HFFc6 (cell line): ENCODE measurements at places on chromosomes 16 and 17. TPM values are rescaled to one million over a fixed set of nuclear protein-coding genes. Genes with fewer than 3 reads are reported as not detected.
A peak's percentile ranks its signal among the peaks of the same experiment; 100 is the strongest.

DNA sequence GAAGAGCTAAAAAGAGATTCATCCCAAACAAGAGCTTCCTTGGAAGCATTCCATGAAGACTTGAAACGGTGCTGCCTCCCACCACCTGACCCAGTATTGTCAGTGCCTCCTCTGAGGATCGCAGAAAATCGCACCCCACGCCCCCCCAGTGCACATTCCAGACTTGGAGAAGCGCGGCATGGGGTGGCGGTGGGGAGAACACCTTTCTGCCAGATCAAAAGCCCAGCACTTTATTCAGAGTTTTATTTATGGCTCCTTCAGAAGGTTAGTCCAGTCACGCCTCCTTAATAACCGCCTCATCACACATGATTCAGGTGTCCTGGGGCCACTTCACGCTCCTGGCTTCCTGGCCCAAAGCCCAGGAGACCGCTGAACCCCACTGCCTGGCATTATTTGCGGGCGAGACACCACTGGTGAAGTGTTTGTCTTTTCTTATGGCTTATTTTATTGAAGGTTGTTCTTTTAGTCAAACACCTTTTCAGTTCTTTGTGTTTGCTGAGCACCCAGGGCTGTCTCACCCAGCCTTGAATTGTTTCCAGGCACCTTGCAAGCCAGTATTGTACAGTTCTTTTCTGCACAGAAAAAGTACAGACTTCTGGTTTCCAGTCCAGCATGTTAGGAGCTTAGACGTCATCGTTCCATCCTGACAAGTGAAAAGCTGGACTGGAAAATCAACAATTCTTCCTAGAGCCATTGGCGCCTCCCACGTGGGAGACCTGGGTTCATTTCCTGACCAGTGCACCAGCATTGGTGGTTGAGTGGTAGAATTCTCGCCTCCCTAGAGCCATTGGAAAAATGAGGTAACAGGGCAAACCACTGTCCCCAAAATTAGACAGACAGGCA lies 79.6 kb upstream of the CACNG5 start:
- no peak for DNase-seq
- H3K27ac ChIP-seq: no peak overlapping the region
- no peaks in the 10 kb centered on the region for H3K4me1 ChIP-seq
- H3K27me3 ChIP-seq: peaks cover 4% of the 10 kb centered on the region; the same call in 1 of the 2 replicates
- H3K4me3 ChIP-seq: no peak overlapping the region

- no peaks in the 10 kb centered on the region for H3K36me3 ChIP-seq
- H3K4me1 ChIP-seq: no peaks in the 10 kb centered on the region
- no peak overlapping the region for H3K4me3 ChIP-seq
- no peak overlapping the region for H3K27ac ChIP-seq
Measured at GRCh38 chr16:11396241-11397048, 51.2 kb downstream of the RMI2 start.

DNA sequence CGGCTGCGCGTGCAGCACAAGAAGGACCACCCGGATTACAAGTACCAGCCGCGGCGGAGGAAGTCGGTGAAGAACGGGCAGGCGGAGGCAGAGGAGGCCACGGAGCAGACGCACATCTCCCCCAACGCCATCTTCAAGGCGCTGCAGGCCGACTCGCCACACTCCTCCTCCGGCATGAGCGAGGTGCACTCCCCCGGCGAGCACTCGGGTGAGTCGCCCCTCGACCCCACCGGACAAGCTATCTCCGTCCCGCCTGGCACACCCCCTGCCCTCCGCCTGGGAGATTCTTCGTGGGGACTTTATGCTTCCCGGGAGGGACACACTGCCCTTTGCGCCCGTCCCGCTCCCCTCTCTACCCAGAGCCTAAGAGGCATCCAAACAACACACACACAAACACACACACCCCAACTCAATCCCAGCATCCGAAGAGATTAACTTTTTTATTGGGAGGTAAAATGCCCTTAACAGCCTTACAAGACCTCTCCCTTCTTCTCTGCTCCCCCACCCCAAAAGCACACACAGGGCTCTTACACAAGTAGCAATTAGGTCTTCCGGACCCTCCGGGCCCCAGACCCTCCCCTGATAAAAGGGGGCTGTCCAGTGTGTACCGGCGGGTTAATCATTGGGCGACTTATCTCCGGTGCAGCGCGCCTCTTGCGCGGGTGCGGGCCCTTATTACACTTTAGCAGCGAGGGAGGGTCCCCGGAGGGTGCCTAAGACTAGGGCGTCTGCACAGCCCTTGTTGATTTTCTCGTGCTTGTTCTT lies 2.1 kb downstream of the SOX9 start:
- H3K4me3 ChIP-seq: peak overlapping the region; percentile 93
- H3K4me1 ChIP-seq: peaks cover 69% of the 10 kb centered on the region
- DNase-seq: peak; percentile 15
- H3K27ac ChIP-seq: no peak overlapping the region; the same call in 1 of the 2 replicates
- H3K27me3 ChIP-seq: peaks cover 17% of the 10 kb centered on the region
- H3K36me3 ChIP-seq: peaks cover 12% of the 10 kb centered on the region; the same call in 1 of the 2 replicates

GRCh38 chr17:77861133-77861695 lies 97.3 kb upstream of the TNRC6C start:
- H3K36me3 ChIP-seq: no peaks in the 10 kb centered on the region
- DNase-seq: no peak
- H3K27ac ChIP-seq: no peak overlapping the region

The HOXB3 gene
- not detected in 3 replicates for total RNA-seq

DNA sequence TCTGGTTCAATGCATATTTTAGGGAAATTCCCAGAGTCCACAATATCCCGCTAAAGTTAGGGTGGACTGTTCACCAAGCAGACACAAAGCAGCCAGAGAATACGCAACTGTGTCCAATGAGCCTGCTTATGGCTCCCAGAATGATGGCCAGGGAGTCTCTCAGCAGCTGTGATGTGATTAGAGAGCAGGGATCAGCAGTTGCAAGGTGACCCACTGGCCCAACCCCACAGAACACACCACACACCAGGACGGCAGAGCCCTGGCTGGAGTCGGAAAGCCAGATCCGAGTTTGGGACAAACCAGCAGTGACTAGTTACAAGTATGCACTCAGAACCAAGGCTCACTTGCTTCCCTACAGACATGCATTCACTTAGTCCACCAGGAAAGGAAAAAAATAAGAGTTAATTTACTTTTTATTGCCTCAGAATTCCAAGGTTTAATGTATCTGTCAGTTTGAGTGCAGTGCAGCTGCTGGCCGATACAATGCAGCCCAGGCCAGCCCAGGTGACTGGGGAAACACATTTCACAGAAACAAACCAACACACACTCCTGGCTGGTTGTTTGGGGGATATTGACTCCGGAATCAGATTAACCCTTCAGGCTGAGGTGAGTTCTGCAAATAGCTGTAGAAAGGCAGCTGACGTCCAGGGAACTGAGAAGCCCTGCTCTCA lies 121.7 kb downstream of the HIC1 start:
- H3K27ac ChIP-seq: peak overlapping the region; percentile 78
- no peak for DNase-seq
- H3K4me3 ChIP-seq: no peak overlapping the region; the same call in 1 of the 2 replicates
- H3K27me3 ChIP-seq: peaks cover 2% of the 10 kb centered on the region; the same call in 1 of the 2 replicates

DNA sequence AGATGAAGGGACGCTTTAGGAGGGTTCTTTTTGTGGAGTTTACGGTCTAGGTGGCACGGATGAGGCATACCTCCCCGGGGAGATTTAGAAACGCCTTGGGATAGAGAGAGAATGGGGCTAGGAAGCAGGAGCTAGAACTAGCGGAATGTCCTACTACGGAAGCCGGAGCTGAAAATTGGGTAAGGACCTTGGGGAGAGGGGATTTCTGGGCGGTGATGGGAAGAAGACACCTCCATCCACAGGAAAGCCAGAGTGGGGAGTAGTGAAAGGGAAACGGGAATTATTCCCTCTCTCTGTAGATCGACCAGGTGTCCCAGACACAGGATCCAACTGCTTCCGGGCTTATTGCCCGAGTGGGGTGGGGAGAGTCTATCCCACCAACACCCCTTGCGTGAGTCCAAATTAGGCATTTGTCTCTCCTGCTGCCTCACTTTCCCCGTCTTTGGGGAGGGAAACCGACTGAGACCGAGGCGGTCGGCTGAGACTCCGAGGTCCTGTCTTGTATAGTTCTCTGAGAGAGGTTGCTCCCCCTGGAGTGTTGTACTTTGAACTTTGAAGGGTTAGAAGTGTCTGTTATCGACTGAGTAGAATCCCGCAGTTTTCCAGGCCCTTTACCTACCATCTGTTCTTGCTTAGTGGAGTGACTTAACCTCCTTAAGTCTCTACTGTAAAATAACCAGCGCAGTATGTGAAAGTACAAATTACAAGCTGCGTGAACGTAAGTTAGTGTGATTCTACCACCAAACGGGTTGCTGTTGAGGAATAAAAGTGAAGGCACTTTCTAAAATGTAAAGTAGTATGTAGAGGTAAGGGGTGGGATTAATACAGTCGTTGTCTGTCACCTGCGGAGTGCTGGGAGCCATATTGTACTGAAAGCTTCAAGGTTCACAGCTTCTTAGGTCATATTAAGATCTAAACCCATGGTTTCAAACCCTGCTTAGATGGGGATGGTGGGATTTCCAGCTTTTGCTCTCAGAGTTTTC lies 1.0 kb downstream of the RSPRY1 start:
- peak overlapping the region; percentile 93 for H3K27ac ChIP-seq
- DNase-seq: peak; percentile 10

DNA sequence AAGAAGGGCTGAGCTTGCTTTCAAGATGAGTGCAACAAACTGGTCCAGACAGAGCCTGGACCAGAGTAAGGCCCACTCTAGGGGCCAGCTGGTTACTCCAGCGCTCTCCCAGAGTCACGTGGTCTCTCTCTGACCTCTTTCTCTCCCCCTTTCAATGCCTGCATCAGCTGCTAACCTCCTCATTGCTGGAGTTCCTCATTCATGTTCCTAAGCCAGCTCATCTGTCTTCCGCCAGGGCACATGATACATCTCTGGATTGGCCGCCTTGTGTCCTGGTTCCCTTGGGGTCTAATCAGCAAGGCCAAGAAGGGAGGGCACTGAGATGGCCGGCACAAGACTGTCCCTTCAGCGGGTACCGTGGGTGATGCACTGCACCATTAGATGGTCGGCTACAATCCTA lies 26.9 kb upstream of the ZFP90 start:
- no peak overlapping the region for H3K4me3 ChIP-seq
- no peak overlapping the region for H3K27ac ChIP-seq
- peaks cover 15% of the 10 kb centered on the region for H3K4me1 ChIP-seq
- DNase-seq: no peak
- no peaks in the 10 kb centered on the region for H3K36me3 ChIP-seq

The CMTM2 gene
- not detected in 3 replicates for total RNA-seq

The SPATA22 gene
- not detected in 2 replicates for total RNA-seq
